Left ventricle myocardium inferior (tissue), 1 donor: ENCODE measurements at places on chromosomes 13 and 19. TPM values are rescaled to one million over a fixed set of nuclear protein-coding genes. Genes with fewer than 3 reads are reported as not detected.

GARRE1 gene
- 20.9 TPM for total RNA-seq

DNA sequence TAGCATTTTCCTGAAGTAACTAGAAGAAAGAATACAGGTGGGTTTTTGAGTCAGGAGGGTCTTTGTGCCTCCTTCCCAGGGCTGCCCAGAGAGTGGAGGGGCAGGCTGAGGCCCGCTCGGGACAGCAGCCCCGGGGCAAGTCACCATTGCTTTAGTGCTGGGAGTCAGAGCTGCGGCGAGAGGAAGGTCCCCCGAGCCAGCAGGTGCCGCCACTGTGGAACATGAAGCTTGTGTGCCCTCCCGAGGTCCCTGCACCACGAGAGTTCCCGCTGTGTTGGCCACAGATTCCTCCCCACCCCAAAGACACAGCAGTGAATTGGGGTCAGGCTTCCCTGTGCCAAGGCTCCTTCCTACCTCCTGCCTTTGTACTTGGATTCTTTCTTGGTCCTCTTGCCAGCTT, 50.9 kb upstream of the TEX29 start:
- DNase-seq, result no peak

DNA sequence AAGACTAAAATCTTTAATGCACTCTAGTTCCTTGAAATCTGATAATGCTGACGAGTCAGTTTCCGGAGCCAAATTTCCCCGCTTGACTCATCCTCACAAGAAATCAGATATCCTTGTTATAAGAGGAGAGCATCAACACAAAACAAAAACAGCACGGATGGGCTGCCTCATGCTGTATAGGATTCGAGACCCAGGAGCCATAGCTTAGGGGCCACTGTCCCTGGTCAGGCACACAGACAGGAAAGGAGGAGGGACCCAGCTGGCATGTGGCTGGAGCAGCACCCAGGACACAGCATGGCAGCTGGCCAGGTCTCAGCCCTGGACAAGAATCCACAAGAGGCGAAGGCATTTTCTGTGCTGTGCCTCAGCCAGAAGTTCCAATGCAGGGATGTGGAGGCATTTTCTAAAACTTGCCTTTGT, 110.2 kb upstream of the SPATA13 start:
- peak; percentile 36 for DNase-seq

DNA sequence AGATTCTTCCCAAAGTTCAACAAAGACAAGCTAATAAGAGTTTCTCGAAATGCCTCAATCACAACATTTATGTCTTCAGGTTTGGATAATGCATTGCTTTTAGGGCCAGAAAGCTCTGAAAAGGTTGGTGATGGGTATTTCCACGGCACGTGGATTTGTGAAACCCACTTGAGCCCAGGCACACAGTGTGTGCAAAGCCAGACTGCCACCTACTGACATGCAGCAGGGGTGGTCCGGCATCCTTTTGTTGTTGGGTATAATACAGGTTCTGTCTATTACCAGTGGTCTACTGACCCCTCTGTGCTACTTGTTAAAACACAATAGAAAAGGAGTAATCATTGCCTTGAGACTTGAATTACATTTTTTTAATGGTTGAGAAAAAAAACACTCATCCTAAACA, 225.6 kb downstream of the RAP2A start:
- no peak for DNase-seq

DNA sequence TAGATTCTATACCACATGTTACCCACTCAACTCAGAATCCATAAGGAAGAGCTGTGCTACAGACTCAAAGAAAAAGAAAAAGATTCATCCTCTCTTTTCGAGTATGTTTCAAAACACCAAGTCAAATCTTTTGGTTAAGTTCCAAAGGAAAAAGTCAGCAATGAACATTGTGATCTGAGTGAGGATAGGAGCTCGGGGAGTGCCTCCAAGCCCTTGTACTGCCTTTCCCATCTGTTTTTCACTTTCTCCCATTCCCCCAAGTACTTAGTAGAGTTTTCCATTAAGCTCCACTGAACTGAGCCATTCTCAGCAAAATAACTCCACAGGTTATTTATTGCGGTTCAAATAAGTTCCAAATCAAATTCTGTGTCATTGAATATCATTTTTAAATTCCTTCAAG, 47.7 kb upstream of the MAB21L1 start:
- no peak for DNase-seq

DNA sequence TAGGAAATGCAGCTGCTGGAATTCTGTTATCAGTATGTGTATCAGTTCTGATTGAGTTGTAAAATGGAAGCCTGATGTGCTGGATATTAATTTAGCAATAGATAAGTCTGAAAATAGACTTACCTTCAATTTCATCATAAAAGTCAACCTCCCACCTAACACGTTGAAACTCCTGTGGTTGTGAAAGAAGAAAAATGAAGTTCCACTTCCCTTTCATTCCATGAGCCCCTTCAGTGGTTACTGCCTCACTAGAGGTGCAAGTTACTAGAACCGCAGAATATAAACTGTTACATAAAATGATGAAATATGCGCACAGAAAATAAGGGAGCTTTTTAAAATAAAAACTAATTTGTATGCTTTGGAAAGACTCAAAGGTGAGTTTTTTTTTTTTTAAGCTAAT, 249.2 kb downstream of the SHISA2 start:
- no peak for DNase-seq

LRG1 gene
- total RNA-seq, result 0.41 TPM

DNA sequence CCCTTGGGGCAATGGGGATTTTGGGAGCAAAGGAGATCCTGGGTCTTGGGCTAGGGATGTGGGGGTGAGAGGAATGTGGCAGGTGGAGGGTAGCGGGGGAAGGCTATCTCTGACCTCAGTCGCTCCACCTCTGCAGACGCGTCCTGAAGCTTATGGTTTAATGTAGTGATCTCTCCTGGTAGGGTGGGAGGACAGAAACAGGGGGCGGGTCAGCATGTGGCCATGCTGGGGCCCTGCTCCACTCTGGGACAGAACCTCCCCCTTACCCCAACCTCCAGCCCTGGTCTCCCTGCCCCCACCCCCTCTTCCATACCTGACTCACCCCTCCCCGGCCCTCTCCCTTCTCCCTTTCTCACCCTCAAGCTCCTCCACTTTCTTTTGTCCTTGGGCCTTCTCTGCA, 1.4 kb downstream of the BST2 start:
- no peak for DNase-seq

CNN1 gene
- 133 TPM for total RNA-seq

DNA sequence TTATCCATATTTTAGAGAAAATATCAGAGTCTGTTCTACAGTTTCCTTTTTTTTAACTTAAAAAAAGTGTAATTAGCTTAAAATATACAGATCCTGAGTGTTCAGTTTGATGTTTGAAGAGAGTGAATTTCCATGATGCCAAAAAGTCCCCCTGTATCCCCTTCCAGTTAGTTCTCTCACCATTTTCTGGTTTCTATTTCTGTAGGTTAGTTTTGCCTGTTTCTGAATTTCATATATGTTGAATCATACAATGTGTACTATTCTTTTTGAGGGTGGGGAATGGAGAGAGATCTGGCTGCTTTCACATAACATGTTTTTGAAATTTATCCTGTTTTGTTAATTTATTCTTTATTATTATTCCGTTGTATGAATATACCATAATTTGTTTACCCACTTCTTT, 95.9 kb downstream of the PDS5B start:
- DNase-seq, result no peak

ZNF823 gene
- 3.3 TPM for total RNA-seq

KCNN1 gene
- total RNA-seq, result 0.38 TPM

SIGLEC11 gene
- 0.55 TPM for total RNA-seq

GRCh38 chr13:77139306-77139705, 112.3 kb upstream of the FBXL3 start:
- no peak for DNase-seq

COG6 gene
- 33.4 TPM for total RNA-seq

RABAC1 gene
- total RNA-seq, result 56.7 TPM
